ENCODE measurements at places on chromosomes 3 and 15. TPM values are rescaled to one million over a fixed set of nuclear protein-coding genes. Genes with fewer than 3 reads are reported as not detected.

DNA sequence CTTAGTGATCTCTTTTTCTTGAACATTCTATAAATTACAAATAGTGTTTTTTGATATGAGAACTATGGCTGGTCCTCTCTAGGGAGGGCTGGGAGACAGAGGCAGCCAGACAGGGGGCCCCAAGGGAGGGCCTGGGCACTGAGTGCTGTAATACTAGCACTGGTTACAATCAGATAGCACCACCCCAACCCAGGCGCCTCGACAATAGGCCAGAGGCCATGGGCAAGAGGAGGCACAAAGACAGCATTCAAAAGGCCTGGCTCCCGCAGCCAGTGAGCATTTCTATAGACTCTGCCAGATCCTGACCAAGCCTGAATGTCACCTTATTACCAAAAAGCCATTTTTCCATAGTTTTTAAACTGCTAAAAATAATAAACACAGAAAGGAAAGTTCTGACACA lies 158.5 kb downstream of the THRB start:
- no peak for DNase-seq

The DNASE1L3 gene
- not detected for polyA plus RNA-seq

DNA sequence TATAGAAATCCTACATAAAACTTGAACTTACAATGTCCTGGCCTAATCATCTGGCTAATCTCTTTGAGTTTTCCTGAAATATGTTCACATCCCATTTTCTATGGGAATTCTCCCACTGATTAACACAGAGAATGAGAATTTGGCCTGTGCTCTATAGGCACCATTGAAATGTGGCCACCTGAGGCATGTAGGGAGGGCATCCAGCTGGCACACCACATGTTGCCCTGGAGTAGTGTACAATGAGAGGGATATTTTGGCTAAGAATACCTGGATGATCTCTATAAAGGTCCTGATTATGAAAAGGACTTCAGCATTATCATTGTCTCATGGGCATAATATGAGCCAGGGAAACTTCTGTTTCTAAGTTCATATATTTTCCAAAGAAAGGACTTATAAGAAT lies 324.0 kb downstream of the ZBTB20 start:
- no peak for DNase-seq

DNA sequence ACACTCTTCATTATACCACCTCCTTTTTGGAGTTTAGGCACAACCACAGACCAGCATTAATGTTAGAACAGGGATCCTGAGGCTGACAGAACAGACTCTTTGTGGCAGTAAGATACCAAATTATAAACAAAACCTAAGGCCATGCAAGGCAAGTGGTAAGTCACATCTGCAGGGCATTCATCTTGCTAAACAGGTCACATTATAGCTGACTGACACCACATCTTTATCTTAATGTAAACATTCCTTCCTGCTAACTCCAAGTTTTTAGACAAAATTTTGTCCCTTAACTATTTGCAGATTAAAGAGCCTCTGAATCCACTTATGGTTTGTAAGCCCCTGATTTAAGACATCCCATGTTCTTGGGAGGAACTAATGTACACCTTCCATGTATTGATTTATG lies 500.6 kb downstream of the PYDC2 start:
- no peak for DNase-seq

DNA sequence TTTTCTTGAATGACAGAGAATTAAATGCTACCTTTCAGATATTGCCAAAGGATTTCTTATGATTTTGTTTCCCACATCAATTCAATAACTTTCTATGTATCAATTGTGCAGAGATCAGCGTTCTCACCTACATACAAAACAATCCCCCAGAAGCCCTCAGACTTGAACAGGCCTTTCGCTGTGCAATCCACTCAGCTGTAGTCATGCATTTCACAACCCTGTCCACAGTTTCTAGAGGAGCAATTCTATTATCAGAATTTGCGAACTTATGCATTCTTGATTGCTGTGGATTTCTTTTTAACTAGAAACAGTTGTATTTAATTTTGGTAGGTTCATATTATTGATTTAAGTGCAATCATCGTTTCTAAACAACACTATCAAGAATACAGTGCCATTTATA lies 13.7 kb upstream of the ALCAM start:
- no peak for DNase-seq

- DNase-seq: no peak
These were observed 106.5 kb upstream of the SATB1 start for GRCh38 chr3:18531662-18532061.

GRCh38 chr3:50260942-50261441 lies 8.0 kb upstream of the SEMA3B start:
- no peak for DNase-seq

The ZCWPW2 gene
- polyA plus RNA-seq: 0.28 TPM

The COL6A5 gene
- not detected for polyA plus RNA-seq

The SERPINI2 gene
- not detected for polyA plus RNA-seq

The APBA2 gene
- 7.3 TPM for polyA plus RNA-seq

DNA sequence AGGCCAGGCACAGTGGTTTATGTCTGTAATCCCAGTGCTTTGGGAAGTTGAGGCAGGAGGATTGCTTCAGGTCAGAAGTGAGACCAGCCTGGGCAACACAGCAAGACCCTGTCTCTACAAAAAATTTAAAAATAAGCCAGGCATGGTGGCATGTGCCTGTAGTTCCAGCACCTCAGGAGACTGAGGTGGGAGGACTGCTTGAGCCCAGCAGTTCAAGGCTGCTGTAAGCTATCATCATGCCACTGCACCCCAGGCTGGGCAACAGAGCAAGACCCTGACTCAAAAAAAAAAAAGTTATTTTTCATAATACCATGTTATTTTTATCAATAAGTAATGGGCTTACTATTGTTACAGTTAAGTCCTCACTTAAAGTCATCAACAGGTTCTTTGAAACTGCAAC lies 59.7 kb downstream of the SETD2 start:
- no peak for DNase-seq

DNA sequence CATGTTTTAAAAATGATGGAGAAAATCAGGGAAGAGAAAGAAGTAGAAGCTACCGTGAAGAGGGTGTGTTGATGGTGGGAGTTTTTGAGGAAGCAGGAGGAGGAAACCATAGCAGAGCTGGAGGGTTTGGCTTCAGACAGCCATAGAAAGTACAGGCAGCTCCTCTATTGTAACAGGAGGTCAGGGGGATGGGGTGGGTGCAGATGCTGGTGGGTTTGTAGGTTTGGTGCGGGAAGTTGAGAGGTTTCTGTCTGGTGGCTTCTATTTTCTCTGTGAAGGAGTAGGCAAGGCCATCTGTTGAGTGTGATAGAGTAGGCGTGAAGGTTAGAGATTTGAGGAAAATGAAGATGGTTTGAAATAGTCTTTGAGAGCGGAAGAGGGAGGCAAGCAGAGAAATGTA lies 97.7 kb upstream of the TBC1D5 start:
- no peak for DNase-seq

GRCh38 chr3:102174832-102175374 lies 259.9 kb upstream of the ZPLD1 start:
- no peak for DNase-seq

GRCh38 chr3:89954137-89954536 lies 846.7 kb downstream of the EPHA3 start:
- DNase-seq: no peak

DNA sequence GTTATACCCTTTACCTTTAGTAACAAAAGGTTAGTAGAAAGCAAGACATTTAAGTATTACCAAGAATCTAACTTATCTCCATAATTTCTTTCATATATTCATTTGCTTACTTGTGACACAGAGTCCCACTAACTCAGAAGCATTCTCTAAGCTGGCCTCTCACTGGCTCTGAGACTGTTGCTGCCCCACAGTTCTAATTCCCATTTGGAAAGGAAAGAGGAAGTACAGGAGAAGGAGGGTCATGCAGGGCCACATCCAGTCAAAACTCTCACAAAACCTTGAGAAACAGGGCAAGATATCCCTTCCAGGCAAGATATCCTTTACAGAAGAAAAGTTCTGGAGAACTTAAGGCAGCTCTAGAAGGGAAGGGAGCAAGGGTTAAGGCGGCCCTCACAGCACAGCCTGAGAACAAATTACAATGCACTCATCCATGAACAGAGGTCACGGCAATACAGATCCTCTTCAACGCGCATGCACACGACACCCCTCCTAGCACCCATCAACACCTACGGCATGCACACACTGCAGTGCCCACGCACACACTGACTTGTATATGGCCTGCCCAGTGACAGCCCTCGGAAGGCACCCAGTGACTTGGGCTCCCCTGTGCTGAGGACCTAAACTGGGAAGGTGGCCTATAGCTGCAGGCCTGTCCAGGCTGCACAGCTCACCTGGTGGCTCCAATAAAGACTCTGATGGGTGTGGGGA lies 13.0 kb upstream of the MYO5C start:
- no peak for DNase-seq

The NME9 gene
- not detected for polyA plus RNA-seq

The EFCC1 gene
- polyA plus RNA-seq: not detected

- DNase-seq: no peak
These were observed 157.7 kb downstream of the THSD4 start for GRCh38 chr15:71272932-71273331.

DNA sequence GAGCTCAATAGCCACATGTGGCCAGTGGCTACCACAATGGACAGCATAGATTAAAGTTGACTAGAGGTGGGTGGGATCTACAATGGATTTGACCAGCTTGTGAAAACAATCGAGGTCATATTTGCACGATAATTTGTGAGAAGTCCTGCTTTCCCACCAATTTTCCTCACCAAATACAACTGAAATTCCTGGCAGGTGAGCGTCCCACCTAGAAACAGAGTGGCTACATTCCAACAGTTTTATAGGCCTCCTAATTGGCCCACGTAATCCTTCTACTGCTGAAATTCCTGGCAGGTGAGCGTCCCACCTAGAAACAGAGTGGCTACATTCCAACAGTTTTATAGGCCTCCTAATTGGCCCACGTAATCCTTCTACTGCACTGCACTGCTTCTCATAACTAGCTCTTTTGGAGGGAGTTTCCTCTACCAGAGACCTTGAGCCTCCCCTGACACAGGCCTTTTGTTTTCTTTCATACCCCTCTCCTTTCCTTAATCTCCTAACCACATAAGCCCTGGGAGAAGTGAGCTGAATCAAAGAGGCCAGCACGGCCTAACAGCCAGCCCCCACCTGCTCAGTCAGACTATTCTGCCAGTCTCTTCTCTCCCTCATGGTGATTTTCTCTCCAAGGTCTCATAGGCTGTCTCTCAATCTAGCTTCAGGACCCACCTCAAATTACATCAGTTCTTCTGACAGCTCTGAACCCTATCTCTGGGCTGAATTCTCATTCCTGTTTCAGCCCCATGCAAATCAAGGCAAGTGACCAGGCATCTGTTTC lies 80.2 kb downstream of the BFSP2 start:
- DNase-seq: peak; percentile 94

GRCh38 chr15:43527802-43528541 lies 10.6 kb downstream of the MAP1A start:
- DNase-seq: no peak

The PCSK6 gene
- 1.5 TPM for polyA plus RNA-seq

DNA sequence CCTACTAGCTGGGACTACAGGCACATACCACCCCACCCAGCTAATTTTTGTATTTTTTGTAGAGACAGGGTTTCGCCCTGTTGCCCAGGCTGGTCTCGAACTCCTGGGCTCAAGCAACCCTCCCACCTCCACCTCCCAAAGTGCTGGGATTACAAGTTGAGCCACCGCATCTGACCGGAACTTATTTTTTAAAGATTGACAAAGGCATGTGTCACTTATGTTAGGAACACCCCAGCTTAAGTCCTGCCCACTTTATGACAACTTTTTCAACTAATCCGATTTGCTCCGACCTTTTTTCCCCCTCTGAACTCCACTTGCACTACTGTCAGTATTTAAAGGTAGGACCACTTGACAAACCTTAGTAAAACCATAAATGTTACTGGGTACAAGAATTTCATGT lies 211.6 kb upstream of the NR2E3 start:
- no peak for DNase-seq

GRCh38 chr3:26752466-26752865 lies 129.9 kb downstream of the LRRC3B start:
- DNase-seq: no peak

- DNase-seq: no peak
These were observed 120.2 kb upstream of the IGSF10 start for GRCh38 chr3:151581035-151581434.

DNA sequence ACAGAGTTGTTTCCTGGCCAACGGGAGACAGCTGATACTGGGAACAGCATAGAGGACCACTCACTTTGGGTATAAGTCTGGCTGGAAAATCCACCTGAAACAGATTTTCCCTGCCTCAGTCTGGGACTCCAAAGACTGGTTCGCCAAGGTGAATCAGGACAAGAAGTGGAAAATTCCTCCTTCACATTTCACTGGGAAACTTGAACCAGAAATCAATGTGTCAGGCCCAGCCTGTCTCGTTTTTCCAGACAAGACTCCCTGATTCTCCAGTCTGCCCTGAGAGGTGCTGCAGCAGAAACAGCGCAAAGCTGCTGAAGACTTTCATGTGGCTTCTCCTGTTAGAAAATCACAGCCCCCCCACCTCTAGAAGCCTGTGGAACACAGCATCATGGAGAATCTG lies 269.8 kb downstream of the OPA1 start:
- DNase-seq: no peak
